ENCODE measurements at places on chromosomes 11 and 22.
A peak's percentile ranks its signal among the peaks of the same experiment; 100 is the strongest.

GRCh38 chr11:76501526-76502202 lies 56.8 kb downstream of the EMSY start:
- no peak for DNase-seq

DNA sequence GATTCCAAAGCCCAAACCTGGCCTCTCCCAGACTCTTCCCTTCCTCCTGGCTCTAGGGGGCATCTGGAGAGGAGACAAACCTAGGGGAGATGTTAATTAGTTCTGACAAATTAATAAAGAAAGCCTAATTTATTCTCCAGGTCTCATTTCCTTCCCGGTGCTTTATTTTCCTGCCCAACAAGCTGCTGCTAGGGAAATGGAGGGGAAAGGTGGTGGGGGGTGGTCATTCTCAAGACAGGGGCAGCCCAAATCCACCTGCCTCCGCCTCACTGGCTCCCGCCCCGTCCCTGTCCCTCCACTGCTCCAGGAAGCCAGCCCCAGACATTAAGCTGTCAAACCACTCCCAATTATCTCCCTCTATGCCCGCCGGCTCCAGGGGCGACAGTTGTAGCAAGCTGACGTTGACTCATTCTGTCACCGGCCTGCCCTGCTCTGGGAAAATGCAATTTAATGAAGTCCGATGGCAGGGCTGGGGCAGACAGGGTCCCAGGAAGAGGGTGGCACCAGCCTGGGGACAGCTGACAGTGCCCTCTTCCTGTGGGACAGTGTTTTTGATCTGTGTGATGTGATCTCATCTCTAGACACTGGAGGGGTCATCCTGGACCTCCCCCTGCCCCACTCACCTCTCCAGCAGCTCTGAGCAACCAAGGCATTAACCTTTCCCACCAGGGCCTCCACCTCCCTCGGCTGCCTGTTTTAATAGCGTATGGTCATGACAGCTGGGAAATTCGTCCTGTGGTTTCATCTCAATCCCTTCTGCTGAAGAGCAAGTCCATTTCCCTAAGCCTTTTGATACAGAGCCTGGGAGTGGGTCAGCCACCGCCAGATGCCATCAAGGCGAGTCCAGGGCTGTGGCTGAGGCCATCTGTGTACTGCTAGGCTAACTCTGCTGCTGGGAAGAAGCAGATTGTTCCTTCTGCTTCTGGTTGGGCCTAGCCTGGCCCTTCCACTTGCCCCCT lies 27.1 kb downstream of the NECTIN1 start:
- DNase-seq: peak; percentile 72

DNA sequence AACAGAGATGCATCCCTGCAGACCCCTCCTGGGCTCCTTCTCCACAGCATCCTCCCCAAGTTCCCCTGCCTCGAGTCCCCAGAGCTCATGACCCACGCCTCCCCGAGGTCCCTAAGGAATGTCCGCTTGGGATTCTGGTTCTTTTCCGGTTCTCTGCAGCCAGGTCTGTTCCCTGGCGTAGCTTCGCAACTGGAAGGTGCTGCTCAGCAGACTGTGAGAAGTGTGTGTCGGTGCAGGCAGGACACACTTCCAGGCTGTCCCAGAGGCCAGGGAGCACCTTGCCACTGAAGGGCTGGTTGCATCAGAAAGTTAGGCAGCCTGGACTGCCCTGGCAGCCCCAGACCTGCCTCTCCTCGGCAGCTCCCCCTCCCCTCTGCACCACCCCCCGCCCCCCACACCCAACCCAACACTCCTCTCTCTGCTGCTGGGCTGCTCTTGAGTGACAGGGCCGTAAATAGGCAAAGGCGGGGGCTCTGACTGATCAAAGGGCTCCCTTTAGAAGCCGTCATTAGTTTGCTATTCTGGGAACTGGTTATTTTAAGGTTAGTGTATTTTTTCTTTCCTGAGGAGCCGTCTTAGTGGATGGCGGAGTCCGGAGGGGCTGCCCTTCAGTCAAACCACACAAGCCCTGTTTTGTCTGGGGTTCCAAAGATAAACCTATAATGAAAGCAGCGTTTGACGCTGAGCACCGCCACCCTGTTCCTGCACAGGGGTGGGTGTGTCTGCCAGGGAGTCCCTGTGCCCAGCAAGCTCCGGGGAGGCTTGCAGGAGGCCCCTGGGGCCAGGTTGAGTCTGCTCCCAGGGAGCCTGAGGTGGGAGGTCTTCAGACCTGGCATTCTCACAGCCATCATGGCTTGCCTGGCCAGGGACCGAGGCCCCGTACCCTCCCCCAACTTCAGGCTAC lies 88.6 kb upstream of the KCNQ1OT1 start:
- no peak for DNase-seq

GRCh38 chr11:106473089-106473722 lies 395.7 kb downstream of the AASDHPPT start:
- peak; percentile 24 for DNase-seq

GRCh38 chr11:17141156-17141555 lies 63.7 kb upstream of the RPS13 start:
- no peak for DNase-seq

DNA sequence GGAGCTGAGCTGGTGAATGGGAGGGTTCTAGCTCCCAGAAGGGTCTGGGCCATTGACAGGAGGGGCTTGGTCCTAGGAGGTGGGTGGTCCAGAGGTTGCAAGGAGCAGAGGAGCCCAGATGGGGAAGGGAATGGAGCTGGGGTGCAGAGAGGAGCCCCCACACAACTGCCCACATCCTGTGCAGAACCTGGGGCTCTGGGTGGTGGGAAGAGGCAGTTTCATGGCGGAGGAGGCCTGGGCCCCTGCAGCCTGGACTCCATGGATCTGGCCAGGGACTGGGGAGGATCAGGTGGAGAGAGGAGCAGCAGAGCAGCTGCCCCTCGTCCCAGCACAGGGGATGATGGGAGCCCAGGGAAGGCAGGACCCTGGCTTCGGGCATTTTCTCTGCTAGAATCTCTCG lies 963 bp upstream of the ADORA2A start:
- no peak for DNase-seq

DNA sequence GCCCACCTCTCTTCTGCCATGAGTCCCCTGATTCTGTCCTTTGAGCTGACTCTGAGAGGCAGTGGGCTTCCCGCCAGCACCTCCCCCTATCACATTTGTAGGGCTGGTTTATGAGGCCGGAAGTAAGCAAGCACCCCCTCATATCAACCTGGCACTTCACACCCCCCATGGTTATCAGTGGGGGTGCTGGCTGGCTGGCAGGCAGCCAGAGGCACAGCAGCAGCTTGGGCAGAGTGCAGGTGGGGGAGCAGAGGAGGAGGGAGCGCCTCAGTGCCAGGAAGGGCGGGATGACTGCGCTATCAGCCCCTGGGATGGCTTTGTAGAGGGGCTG lies 22.9 kb upstream of the CHRM4 start:
- no peak for DNase-seq

DNA sequence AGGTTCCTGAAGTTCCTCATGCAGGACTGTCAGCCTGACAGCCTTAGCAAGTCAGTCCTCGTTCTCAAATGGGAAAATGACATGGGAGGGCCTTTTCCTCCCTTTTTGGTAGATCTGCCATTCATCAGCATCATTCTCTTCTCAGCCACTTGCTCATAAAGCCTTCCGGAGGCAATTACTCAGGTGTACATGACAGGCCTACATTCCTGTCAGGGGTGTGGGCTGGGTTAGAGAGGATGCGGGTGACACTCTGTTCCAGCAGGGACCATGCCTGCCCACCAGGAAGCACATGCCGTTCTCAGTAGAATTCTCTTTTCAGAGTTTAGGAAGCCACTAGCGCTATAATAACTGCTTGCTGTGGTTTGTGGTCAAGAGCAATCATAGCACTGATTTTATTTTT lies 24.2 kb upstream of the ANKK1 start:
- DNase-seq: no peak

GRCh38 chr11:413120-414081 lies 1.4 kb downstream of the SIGIRR start:
- DNase-seq: no peak

GRCh38 chr11:35335226-35335625 lies 84.1 kb downstream of the SLC1A2 start:
- DNase-seq: no peak

DNA sequence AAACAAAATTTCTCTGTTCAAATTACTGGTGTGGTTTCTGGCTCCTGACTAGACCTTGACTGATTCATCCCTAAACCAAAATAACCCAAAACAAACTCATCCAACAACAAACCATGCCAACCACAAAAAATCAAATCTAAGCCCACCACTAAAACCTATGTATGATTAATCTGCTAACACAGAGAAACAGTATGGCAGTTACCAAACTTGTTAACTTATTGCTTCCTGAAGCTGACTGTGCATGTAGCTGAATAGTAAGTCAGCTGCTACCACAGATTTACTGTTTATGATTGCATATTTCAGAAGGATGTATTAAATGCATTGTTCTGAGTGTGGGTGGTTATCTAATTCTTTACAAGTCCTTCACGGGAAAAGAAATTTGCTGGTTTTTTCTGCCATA lies 231.1 kb downstream of the SWAP70 start:
- no peak for DNase-seq

DNA sequence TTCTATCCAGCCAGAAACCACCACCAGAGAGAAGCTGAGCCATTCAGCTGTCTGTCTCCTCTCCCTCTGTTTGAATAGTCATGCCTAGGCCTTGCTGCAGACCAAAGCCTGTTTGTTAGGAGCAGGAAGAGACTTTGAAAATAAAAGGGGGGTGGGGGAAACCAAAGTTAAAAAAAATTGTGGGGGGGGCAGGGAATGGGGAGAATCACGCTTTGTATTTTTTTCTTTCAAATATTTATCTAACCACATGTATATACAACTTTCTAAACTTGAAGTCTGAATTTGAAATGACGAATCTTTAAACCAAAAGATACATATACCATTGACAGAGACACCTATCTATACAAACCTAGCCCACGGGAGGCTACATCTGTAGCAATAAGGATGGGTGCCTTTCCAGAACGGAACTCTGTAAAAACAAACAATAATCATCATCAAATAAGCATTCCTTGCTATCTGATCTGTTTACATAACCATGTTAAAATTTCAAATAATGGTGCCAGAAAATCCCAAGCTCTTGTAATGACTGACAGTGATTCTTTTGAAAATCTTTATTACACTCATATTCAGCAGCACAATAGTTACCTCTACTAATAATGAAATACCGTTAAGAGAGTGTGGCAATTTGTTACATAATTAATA lies 14.3 kb downstream of the DDX17 start:
- no peak for DNase-seq

- no peak for DNase-seq
Measured at GRCh38 chr22:42577623-42578240, 24.0 kb downstream of the SERHL2 start.

DNA sequence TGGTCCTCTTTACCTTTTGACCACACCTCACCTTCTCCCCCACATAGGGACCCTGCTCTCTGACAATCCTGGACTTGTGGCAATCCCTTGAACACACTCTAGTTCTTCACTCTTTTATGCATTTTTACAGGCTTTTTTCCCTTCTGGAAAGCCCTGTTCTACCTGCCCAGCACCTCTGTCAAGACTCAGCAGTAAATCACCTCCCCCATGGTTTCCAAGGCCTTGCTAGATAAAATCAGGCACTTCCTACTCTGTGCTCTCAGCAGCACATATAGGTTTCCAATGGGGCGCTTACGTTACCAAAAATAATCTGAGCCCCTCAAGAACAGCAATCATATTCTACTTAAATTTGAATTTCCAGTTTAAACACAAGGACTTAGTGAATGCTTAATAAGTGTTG lies 53.9 kb downstream of the ETS1 start:
- DNase-seq: no peak

GRCh38 chr11:126124231-126124661 lies 61.6 kb upstream of the CDON start:
- no peak for DNase-seq

- DNase-seq: no peak
Measured at GRCh38 chr22:26804911-26805539, 147.6 kb downstream of the MIAT start.
